Esophagus mucosa (tissue), 1 donor: ENCODE measurements at places on chromosomes 13 and 19.
A peak's percentile ranks its signal among the peaks of the same experiment; 100 is the strongest.

DNA sequence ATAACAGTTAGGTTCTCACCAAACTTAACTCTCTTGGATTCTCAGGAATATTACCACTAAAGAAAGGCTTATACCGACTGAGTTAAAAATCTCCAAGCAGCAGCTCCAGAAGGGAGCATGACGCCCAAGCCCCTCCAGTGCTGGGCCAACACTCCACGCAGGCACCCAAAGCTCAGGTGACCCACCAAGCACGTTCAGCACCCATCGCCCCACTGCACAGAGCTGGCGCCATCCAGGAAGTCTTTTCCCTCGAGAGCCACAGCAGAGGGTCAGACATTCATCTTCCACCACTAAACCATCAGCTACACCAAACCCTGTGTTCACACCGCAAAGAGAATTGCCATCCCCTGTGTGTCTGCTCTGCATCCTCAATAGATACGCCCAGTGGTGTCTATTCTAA is 65.7 kb downstream of the SOX1 start:
- ATAC-seq = no peak

DNA sequence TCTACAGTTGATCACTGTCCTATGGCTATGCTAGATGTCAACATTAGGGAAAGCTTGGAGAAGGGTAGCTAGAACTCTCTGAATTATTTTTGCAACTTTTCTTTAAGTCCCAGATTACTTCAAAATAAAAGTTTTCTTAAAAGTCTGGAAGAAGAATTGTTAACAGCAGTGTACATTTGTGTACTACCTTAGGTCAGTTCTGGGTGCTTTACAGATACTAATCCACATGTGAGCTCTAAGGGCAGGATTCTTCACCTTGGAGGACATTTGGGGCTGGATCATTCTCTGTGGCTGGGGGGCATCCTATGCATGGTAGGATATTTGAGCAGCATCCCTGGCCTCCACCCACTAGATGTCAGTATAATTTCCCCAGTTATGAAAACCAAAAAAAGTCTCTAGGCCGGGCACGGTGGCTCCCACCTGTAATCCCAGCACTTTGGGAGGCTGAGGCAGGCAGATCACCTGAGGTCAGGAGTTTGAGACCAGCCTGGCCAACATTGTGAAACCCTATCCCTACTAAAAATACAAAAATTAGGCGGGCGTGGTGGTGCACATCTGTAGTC is 2.8 kb downstream of the BRME1 start:
- no peak for ATAC-seq

- no peak for ATAC-seq
Measured at GRCh38 chr19:52343548-52343947, 7.5 kb downstream of the ZNF610 start.

- ATAC-seq = no peak
Measured at GRCh38 chr13:51977625-51978024, 33.6 kb downstream of the ATP7B start.

DNA sequence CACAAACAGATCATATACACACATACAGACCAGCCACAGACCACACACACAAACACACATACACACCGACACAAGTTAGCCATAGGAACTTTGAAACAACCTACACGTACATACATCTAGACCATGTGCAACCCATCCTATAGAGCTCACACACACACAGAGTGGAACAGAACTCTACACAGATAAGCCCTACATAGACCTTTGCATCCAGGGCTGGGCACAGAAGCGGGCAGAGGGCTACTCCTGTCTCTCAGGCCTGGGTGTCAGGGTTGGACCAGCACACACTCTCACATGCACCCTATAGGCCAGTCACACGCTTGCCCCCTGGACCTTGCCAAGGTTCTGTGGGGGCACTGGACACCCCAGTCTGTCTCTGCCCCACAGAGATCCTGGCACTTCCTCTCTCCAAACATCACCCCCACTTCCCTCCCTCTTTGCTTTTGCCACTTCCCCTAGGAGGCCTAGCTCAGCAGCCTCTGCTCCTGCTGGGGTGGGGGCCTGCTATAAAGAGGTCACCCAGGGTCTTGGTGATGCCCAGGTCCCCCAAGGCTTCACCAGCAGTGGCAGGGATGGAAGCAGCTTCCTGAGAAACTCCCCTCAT is 5.8 kb upstream of the JUNB start:
- ATAC-seq = no peak

GRCh38 chr13:48304143-48304876 is 759 bp downstream of the RB1 start:
- ATAC-seq = peak; percentile 35

DNA sequence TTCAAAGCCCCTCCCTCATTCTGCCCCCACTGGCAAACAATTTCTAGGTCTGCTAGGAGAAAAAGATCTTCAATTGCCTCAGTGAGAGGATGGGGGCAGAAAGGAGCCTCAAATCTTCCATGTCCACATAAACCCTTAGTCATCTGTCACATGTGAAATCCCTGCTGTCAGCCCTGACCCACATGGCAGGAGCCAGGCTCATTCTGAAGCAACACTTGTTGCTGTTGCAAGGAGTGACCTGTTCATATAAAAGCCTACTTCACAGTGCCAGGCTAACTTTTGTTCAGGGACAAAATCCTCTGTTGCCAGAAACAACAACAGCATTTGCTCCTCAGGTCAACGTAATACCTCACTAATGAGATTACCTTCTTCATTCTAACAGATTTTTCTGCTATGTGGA is 70.5 kb downstream of the IRS2 start:
- ATAC-seq = peak; percentile 49

- ATAC-seq = no peak
Measured at GRCh38 chr19:17910791-17911360, 21.9 kb upstream of the CCDC124 start.

GRCh38 chr19:19460258-19460731 is 54.8 kb downstream of the GATAD2A start:
- no peak for ATAC-seq

GRCh38 chr13:38824342-38824741 is 137.5 kb downstream of the FREM2 start:
- no peak for ATAC-seq

DNA sequence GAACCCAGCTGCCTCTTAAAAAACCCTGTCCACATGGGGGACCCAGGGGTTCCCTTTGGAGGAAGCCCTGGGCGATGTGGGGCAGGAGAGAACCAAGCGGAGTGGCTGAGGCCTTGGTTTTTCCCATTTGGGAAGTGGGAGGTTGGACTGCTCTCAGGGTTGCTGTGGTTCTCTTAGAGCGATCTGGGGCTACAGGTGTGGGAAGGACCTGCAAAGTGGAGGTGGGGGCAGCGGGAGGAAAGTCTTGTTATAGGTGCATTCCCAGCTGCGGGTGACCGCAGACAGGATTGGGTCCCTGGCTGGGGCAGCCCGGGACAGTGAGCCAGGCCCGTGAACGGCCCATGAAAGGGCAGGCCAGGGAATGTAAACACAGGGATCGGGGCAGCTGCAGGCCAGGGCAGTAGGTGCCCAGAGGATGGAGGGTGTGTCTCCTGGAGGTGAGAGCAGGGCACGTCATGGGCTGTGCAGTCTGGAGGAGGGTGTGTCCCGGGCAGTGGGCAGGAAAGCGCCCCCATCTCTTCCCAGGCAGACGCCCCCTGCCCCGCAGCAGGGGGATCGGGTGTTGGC is 814 bp downstream of the SLC25A23 start:
- ATAC-seq = peak; percentile 5

DNA sequence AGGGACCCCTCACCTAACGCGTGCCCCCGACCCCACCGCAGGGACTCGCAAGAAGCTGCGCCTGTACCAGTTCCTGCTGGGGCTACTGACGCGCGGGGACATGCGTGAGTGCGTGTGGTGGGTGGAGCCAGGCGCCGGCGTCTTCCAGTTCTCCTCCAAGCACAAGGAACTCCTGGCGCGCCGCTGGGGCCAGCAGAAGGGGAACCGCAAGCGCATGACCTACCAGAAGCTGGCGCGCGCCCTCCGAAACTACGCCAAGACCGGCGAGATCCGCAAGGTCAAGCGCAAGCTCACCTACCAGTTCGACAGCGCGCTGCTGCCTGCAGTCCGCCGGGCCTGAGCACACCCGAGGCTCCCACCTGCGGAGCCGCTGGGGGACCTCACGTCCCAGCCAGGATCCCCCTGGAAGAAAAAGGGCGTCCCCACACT is 4.7 kb upstream of the MYBPC2 start:
- peak; percentile 50 for ATAC-seq

DNA sequence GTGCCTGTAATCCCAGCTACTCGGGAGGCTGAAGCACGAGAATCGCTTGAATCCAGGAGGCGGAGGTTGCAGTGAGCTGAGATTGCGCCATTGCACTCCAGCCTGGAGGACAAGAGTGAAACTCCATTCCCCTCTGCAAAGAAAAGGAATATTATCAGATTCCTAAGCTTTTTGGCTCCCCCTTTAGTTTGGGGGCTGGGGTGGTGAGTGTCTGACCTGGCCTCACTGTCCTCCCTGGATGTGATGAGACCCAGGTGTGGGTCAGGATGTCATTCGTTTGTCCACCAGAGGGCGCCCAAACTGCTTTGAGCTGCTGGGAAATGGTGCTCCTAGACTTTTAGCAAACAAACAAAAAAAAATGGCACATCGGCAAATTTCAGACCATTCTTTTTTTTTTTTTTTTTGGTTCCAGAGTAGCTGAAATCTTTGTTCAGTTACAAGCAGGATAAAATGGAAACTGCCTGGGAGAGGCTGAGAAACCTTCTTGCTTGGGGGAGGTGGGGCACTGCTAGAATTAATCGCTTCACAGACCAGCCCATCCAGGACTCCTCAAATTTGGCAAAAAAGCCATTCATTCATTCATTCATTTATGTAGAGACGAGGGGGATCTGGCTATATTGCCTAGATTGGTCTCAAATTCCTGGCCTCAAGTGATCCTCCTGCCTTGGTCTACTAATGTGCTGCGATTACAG is 29.4 kb downstream of the SPC24 start:
- ATAC-seq = peak; percentile 51

DNA sequence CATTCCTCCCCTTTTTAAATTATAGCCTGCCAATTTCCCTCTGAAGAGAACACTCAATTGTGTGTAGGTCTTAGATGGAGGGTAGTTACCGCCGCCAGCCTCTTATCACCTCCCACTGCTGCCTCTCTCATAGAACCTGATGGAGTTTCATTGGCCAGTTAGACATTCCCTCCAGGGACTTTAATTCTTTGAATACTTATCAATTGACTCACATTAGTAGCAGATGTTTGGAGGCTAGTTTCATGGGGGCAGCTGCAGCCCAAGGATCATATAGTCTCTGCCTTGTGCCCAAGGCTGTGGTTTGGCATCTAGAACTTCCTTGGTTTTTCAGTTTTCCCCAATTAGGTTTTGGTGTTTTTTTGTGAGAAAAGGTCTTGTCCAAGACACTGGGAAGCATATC is 318.9 kb upstream of the HTR2A start:
- no peak for ATAC-seq

GRCh38 chr13:98676239-98676638 is 76.2 kb downstream of the SLC15A1 start:
- ATAC-seq = peak; percentile 81

GRCh38 chr19:13083627-13084026 is 19.0 kb downstream of the LYL1 start:
- no peak for ATAC-seq

DNA sequence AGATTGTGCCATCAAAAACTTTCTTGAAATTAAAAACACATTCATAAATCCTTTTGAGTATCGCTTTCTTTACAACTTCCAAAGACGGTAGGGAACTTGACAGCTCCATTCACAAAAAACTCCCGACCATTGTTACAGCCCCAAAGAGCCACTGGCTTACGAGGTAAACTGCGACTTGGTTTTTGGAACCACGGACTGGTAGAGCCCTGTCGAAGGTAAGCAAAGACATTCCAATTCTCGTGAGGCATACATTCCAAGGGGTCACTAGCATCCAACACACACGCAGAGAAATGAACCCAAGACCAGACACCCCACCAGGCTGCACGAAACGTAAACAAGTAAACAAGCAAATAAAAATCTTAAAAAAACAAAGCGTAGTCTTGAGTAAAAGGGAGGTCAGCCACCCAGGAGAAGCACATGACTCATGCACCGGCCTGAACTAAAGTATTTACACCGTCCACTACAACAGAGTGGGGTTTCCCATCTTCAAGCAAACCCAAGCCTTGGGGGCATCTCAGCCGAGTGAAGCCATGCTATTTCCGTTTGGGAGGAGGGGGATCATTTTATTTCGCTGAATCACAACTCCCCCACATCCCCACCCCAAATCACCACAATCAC is 1.4 kb downstream of the BRD4 start:
- peak; percentile 42 for ATAC-seq

- ATAC-seq = no peak
Measured at GRCh38 chr19:32687681-32688080, 3.9 kb upstream of the NUDT19 start.

DNA sequence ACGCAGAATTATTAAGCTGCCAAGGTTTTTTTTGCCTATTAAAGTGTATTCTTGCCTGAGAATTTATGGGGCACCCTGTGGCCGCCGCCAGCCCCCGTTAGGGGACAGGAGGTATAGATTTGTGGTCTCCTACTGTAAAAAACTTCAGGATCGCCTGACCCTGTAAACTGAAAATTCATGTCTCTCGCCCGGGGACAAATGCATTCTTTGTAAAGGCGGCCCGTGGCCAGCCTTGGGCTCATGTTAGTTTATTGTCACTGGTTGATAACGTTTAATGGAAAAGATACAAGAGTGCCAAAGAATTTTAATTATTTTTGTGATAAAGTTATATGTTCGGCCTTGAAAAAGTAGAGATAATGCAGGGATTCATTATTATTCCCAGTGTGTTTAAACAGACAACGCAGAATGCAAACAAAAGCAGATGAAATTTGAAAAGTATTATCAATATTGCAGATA is 141.7 kb downstream of the URI1 start:
- ATAC-seq = no peak
